CD4-positive, CD25-positive, alpha-beta regulatory T cell (primary cell): ENCODE measurements at places on chromosomes 7 and 10. TPM values are rescaled to one million over a fixed set of nuclear protein-coding genes. Genes with fewer than 3 reads are reported as not detected.
A peak's percentile ranks its signal among the peaks of the same experiment; 100 is the strongest.

DNA sequence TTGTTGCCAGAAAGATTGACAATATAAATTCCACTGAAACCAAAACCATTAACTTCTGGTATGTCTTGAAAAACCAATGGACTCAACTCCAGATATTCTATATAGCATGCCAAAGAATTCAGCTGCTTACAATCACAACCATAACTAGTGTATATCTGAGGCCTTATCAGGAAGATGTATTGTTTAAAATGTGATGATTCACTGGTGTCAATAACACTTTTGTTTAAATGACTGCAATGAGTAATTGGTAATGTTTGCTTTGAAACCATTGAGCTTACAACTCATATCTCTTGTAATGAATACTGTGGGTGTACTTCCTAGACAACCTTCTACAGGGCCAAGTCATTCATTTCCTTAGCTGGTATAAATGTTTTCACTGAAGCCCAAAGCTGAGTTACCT lies 727.9 kb upstream of the KCND2 start:
- DNase-seq, result no peak

- DNase-seq, result no peak
Measured at GRCh38 chr10:97612386-97612785, 20.9 kb downstream of the MORN4 start.

DNA sequence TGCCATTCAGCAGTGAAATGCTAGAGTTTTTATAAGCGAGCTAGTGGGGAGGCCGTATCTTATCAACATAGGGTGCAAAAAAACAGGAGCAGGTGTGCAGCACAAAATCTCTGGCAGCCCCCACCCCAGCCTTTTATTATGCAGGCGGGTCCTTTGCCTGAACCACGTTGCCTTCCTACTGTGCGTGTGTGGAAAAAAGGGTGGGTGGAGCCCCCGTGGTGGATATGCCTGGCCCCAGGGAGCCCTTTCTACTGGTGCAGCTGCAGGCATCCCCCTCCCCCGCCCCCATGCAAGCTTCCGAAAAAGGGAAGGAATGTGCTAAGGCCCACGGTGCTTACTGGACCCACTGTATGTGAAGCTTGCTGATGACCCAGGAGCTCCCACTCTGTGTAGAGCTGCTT lies 175.9 kb downstream of the USP6NL start:
- DNase-seq, result no peak

DNA sequence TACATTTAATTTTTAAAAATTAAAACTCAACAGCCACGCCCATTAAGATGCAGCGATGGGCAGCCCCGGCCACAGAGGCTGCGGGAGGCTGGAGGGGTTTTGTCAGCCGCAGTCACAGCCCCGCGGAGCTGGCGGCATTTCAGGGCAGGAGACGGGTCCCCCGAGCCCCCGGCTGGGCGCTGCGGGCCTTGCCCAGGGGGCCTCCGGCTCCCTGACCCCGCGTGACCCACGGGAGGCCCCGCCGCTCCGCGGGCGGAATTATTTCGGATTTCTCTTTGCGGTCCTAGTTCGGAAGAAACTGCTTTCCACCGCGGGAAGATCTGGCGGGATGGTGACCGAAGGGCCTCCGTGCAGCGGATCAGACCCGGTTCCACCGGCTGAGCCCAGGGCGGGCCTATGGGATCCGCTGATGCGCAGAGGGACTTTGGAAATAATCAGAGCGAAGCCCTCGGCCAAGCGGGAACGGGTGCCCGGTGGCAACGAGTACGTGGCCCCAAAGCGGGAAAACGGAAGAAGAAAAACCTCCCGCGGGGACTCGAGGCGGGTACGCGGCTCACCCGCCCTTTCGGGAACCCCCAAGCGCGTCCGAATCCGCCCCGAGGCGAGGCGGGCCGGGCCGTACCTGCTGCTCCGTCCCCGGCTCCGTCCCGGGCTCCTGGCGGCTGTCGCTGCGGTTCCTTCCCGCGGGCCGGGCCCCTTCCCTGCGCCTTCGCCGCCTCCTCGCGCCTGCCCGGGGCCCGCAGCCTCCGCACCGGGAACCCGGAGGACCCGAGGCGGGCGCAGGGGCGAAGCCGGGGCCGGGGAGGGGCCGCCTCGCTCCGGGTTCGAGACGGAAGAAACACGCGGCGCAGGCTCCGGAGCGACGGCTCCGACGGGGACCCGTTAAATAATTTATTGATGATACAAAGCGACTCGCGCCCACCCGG lies 1.7 kb downstream of the NKX6-2 start:
- DNase-seq, result no peak

- DNase-seq, result no peak
Measured at GRCh38 chr7:47792521-47793121, 155.6 kb downstream of the PKD1L1 start.

- DNase-seq, result no peak
Measured at GRCh38 chr7:107122486-107122911, 46.3 kb upstream of the HBP1 start.

- DNase-seq, result no peak
Measured at GRCh38 chr10:101216207-101217043, 12.8 kb downstream of the LBX1 start.

GRCh38 chr10:43390759-43391158 lies 18.2 kb downstream of the HNRNPF start:
- peak; percentile 27 for DNase-seq

DNA sequence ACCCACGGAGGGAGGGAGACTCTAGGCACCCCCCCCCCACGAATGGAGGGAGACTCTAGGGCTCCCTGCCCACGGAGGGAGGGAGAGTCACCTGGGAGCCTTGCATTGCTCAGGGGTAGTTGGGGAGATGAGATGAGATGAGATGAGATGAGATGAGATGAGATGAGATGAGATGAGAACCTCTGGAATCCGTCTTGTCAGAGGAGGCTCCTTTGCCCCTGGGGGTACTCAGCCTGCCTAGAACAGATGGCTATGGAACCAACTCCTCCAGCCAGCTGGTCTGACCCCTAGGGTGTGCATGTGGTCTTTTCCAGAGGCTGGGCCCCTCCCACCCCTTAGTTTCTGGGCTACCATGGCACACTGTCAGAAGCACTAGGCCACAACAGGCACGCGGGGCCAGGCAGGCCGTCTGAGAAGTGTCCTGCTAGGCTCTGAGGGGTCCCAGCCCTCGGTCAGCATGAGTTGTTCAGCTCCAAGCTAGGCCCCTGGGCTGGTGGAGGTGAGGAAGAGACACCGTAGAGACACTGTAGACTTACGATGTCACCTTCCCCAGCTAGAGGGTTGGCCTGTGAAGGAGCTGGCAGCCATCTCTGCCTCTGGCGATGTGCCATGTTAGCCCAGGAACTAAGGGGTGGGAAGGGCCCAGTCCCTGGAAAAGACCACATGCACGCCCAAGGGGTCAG lies 8.8 kb downstream of the TSPAN15 start:
- DNase-seq, result no peak

Gene SPAM1
- total RNA-seq, result not detected

Gene MYOZ1
- total RNA-seq, result not detected

Gene PNLIPRP3
- total RNA-seq, result not detected

Gene HOGA1
- total RNA-seq, result not detected

Gene GDF2
- not detected for total RNA-seq

Gene CNNM1
- not detected for total RNA-seq

Gene CSGALNACT2
- 69.4 TPM for total RNA-seq
